ENCODE measurements at places on chromosomes 13 and 19.
A peak's percentile ranks its signal among the peaks of the same experiment; 100 is the strongest.

DNA sequence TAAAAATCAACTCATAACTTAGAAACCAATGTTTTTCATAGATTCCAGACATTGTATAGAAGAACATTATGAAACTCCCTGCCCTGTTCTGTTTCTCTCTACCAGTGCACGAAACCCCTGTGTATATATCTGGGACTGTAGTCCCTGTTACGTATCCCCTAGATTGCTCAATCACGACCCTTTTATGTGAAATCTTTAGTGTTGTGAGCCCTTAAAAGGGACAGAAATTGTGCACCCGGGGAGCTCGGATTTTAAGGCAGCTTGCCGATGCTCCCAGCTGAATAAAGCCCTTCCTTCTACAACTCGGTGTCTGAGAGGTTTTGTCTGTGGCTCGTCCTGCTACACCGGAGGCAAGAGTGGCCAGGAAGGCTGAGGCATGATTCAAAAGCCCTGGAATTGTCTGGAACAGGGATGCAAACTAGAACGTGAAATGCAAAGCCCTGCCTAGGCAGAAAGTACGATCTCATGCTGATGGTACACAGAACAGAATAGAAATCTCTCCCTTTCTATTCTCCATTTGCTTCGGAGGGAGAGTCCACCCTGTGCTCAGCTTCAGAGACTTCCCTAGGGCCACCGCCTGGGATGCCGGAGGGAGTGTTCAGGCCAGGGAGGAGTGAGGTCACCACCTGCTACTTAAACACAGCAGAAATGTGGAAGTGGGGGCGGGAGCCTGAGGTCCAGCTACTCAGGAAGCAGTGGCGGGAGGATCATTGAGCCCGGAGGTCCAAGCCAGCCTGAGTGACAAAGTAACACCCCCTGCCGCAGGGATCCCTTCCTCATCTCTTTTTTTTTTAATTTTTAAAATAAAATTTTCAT lies 758 bp upstream of the ZNF888 start:
- DNase-seq = peak; percentile 44

GRCh38 chr13:34156841-34157365 lies 339.0 kb downstream of the RFC3 start:
- DNase-seq = no peak

- no peak for DNase-seq
Observed at GRCh38 chr19:15297416-15298224, 34.7 kb downstream of the BRD4 start.

- peak; percentile 49 for DNase-seq
Observed at GRCh38 chr19:41785653-41786052, 10.7 kb upstream of the CEACAM3 start.

DNA sequence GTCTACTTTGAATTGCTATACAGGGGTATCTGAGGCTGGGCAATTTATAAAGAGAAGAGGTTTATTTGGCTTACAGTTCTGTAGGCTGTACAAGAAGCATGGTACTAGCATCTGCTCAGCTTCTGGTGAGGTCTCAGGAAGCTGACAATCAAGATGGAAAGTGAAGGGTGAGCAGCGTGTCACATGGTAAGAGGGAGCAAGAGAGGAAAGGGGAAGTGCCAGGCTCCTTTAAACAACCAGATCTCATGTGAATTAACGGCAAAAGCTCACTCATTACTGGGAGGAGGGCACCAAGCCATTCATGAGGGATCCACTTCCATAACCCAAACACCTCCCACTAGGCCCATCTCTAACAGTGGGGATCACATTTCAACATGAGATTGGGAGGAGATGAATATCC lies 222.4 kb downstream of the TDRD3 start:
- no peak for DNase-seq

DNA sequence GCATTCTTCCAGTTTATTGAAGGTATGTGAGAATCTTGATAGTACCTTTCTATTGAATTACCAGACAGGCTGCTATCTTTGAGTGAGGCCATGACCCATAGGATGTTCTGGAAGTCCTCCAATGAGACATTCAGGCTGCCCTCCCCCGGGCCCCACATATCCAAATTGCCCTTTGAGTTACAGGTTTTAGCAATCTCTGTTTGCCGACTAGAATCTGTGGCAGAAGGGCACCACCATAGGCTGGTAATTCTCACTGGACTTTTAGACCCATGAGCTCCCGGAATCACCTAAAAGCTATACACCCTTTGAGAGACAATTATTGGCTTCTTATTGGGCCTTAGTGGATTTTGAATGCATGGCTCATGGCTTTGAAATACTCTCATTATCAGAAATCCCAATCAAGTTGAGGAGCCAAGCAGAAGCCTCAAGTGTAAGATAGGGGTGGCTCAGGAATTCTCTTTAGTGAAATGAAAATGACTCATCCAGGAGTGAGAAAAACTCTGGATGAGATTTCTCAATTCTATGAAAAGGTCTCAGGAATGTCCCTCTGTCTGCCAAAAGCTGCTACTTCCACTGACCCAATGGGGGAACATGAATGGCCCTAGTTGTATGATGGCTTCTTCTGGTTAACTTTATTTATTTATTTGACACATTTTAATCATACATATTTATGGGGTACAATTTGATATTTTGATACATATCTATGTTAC lies 172.1 kb upstream of the CSNK1A1L start:
- DNase-seq = no peak

DNA sequence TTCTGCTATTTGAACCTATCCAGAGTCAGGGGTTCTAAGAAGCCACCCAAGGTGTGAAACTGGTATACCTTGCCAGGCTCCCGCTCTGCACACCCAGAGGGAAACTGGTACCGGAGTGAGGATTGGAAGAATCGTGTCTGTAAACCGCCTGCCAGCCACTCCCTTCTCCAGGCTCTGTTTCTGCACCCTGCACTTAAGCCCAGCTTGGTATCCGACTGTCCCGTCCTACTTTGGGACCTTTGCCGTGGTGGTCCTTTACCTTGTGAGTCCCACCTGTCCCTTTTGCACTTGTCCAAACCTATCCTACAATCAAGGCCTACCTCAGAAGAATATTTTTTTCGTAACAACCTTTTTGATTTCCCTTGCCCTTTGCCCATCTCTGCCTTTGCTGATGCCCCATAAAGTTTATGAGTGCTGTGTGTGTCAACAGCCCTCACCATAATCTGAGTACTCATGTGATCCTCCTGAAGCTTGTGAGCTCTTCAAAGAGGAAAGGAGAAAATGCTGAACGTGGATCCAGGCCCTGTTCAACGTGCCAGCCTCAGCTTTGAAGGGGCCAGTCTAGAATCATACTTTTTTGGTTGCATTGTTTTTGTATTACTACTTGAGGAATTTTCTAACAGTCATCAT lies 44.7 kb downstream of the GARRE1 start:
- DNase-seq = no peak

GRCh38 chr13:44508562-44509077 lies 67.5 kb downstream of the TSC22D1 start:
- no peak for DNase-seq

- no peak for DNase-seq
Observed at GRCh38 chr13:71866335-71867130, 471 bp downstream of the DACH1 start.

DNA sequence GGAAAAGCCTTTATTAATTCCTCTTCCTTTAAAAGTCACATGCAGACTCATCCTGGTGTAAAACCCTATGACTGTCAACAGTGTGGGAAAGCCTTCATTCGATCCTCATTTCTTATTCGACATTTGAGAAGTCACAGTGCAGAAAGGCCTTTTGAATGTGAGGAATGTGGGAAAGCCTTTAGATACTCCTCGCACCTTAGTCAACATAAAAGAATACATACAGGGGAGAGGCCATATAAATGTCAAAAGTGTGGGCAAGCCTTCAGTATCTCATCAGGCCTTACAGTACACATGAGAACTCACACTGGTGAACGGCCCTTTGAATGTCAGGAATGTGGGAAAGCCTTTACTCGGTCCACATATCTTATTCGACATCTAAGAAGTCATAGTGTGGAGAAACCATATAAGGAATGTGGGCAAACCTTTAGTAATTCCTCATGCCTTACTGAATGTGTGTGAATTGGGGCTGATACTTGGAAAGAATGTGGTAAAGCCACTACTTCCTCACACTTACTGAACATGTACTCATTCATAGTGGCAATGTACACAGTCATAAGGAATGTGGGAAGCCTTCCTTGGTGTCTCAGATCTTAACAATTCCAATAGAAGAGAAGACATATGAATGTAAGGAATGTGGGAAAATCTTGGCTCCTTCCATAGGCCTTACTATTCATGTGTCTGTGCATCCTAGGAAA lies 18.8 kb downstream of the ZNF559 start:
- DNase-seq = no peak

DNA sequence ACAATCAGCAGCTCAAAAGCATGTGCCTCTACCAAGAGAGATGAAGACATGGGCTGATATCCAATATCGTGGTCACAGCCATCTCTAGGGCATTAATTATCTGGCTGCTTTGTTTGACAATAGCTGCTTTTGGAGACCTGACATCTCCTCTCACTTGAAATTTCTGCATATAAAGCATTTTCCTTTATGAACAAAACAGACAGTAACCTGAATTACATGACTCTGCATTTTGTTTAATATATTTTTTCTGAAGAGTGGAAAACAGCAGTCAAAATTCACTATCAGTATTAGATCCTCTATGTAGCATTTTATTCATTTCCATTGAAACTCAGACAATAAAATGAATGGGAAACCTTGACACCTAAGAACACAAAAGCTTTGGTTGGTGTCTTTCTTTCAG lies 42.4 kb upstream of the ESD start:
- no peak for DNase-seq

DNA sequence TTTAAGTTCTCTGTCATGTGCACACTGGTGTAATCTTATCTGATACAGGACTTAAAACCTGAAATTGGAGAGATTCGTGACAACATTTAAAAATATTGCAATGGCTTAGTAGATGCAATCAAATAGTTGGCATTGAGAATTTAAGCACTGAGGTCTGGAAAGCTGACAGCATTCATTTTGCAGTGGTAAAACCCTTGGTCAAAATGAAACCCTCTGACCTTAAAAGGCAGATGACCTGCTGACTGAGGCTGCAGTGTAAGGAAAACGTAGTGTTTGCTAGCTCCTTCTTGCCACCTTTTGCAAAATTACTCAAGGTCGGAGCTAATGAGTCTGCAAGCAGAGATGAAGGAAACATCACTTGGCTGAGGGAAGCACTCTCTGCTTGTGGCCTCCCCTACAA lies 150.6 kb downstream of the KCTD12 start:
- DNase-seq = no peak

GRCh38 chr19:46186717-46187101 lies 38.7 kb downstream of the IGFL2 start:
- no peak for DNase-seq

DNA sequence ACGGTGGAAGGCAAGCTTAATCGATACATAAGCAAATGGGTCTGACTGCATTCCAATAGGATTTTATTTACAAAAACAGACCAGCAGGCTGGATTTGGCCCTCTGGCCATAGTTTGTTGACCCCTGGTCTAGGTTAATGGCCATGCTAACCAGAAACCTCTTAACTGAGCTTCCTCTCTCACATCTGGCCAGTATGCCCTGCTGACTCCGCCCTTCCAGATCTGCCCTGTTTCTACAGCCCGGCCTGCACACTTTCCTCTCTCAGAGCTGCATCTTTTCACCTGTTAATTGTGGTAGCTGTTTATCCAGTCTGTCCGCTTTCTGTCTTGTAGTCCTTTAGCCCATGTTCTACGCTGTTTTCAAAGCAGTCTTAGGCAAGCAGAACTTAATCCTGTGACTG lies 25.6 kb downstream of the EDNRB start:
- DNase-seq = no peak

- no peak for DNase-seq
Observed at GRCh38 chr19:32231691-32232090, 113.7 kb upstream of the ZNF507 start.

DNA sequence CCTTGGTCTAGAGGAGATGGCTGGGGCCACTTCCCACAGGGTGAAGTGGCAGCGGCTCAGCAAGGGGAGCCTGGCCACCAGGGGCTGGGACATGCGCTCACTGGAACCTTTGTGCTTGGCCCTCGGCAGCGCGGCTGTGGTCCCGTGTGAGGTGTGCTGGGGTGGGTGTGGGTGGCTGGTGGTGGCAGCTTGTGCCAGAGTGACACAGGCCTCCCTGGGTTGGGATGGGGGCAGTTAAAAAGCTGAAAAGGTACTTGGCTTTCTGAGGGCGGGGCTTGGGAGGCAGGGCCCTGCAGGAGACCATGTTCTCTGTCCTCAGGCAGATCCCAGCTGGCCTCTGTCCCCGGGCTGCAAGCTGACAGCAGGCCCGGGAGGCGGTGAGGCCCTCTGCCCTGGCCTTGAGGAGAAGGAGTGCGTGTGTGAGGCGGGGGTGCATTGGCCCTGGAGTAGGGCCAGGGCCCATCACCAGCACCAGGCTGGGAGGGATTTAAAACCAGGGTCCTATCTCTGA lies 17.3 kb downstream of the MPND start:
- DNase-seq = no peak

DNA sequence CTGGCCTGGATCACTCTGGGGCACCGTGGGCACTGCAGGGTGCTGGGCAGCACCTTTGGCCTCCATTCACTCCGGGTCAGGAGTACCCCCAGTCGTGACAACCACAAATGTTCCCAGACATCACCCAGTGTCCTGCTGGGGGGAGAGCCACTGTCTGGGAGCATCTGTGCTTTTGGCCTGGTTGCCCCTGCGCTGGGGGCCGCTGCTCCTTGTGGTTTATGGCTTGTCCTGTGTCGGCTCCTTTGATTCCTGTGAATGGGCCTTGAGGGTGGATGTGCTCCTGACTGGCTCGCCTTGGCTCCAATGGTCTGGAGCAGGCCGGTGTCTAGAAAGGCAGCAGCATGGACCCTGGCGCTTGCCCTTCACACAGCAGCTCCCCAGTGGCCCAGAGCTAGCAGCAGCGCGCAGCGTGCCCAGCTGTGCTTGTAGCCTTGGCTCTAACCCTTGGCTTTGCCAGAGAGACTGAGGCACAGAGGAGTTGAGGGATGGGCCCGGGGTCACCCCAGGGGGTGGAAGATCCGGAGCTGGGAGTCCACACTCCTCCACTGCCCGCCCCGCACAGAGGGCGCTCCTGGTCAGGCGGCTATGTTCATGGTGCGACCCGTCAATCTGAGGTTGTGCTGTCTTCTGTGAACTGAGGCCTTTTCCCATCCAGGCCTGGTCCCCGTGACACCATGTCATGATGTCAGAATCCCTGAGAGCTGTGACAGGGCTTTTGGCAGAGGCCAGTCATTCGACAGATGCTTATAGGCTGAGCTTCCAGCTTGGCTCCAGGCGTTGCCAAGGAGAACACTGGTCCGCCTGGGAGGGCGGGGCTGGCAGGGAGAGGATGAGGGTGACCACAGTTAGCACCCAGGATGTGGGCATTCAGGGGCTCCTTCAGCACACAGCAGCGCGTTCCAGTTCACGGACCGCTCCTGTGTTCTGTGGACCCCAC lies 4.1 kb downstream of the DAZAP1 start:
- DNase-seq = peak; percentile 99

DNA sequence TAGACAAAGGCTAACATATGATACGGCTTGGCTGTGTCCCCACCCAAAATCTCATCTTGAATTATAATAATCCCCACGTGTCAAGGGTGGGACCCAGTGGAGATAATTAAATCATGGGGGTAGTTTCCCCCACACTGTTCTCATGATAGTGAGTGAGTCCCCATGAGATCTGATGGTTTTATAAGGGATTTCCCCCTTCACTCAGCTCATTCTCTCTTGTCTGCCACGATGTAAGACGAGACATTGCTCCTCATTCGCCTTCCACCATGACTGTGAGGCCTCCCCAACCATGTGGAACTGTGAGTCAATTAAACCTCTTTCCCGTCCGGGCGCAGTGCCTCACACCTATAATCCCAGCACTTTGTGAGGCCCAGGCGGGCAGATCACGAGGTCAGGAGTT lies 143.5 kb downstream of the RXFP2 start:
- no peak for DNase-seq

GRCh38 chr13:25175026-25175425 lies 2.9 kb upstream of the AMER2 start:
- no peak for DNase-seq

- DNase-seq = peak; percentile 91
Observed at GRCh38 chr19:4877753-4878490, 10.5 kb upstream of the PLIN3 start.

Data from pons (tissue), 1 donor.